ENCODE measurements at places on chromosomes 5 and 9. TPM values are rescaled to one million over a fixed set of nuclear protein-coding genes. Genes with fewer than 3 reads are reported as not detected.
A peak's percentile ranks its signal among the peaks of the same experiment; 100 is the strongest.

DNA sequence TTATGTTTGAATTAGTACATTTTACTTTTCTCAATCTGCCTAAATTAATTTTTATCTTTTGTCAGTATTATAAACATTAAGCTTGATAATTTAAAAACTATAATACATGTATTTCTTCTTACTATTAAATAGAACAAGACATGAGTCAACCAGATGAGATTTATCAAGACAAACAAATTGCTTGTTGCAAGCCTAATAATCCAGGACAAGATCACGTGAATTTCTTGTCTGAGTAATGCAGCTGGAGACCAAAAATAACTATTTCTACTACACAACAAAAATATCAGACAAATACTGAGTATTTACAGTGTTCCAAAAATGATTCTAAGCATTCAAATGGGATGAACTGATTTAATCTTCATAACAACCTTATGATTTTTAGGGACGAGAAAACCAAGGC, 339.1 kb upstream of the PRR16 start:
- no peak for DNase-seq

Gene SLC27A6
- total RNA-seq = 3.3 TPM

- peak; percentile 47 for DNase-seq
Measured at GRCh38 chr5:145680169-145680568, 155.0 kb downstream of the PRELID2 start.

- DNase-seq = no peak
Measured at GRCh38 chr9:72588336-72588735, 66.9 kb downstream of the TMC1 start.

GRCh38 chr9:104206766-104207165, 112.7 kb downstream of the SMC2 start:
- DNase-seq = no peak

DNA sequence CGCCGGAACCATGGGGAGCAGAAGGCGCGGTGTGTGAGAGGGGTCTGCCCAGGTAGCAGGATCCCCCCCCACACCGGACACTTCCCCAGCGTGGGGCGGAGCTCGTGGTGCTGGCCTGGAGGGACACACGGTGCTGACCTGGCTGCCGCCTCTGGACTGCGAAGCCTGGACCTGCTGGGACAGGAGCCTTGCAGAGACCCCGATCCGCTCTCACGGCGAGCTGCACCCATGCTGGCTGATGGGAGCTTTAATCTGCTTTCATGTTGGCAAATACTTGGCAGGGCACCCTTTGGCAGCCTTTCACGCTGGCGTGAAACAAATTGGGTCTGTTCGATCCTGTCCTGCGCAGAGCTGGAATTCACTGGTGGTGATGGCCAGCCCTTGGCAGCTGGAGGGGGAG, 7.4 kb downstream of the NKD2 start:
- no peak for DNase-seq

- DNase-seq = no peak
Measured at GRCh38 chr9:2086971-2087370, 71.8 kb downstream of the SMARCA2 start.

GRCh38 chr9:129557192-129558036, 63.5 kb downstream of the C9orf50 start:
- peak; percentile 98 for DNase-seq

Gene ENTPD2
- total RNA-seq = 5.1 TPM

GRCh38 chr9:95722141-95722540, 153.3 kb upstream of the ERCC6L2 start:
- no peak for DNase-seq

Gene SLC4A9
- not detected for total RNA-seq

- no peak for DNase-seq
Measured at GRCh38 chr9:117732494-117732893, 28.3 kb downstream of the TLR4 start.

- DNase-seq = no peak
Measured at GRCh38 chr5:155750101-155750500, 576.9 kb upstream of the SGCD start.

Gene ST8SIA4
- not detected for total RNA-seq

DNA sequence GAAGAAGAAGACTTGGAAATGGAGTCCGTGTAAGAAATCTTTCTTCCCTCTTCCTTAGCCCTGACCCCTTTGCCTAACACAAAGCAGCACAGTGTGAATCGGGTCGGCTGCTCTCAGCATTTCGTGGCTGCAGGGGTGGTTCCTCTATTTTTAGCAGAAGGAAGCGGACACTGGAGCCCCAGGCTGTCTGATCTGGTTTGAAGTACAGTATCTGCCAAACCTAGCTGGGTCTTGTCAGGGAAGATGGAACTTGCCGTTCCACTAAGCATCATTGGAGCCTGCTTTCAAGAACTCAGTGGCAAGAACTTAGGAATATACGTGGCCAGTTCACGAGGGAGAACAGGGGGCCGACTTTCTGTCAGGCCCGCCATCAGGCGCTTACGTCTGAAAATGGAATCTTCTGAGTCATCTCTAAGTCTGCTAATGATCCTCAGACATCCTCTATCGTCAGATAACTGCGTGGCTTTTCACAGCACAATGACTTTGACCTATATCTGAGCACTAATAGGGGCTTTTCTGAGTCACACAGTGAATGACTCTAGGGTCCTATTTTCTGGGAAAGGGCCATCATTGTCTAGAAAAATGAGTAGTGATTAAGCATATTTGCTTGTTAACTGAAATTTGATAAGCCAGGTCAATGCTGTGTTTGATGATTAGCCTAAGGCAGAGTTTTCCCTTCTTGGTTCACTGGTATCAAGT, 43.3 kb upstream of the NCS1 start:
- DNase-seq = no peak

Gene FOXD4L6
- 0.13 TPM for total RNA-seq

- DNase-seq = peak; percentile 78
Measured at GRCh38 chr9:100505564-100506159, 32.7 kb downstream of the TMEFF1 start.

Gene NIM1K
- total RNA-seq = 0.07 TPM

DNA sequence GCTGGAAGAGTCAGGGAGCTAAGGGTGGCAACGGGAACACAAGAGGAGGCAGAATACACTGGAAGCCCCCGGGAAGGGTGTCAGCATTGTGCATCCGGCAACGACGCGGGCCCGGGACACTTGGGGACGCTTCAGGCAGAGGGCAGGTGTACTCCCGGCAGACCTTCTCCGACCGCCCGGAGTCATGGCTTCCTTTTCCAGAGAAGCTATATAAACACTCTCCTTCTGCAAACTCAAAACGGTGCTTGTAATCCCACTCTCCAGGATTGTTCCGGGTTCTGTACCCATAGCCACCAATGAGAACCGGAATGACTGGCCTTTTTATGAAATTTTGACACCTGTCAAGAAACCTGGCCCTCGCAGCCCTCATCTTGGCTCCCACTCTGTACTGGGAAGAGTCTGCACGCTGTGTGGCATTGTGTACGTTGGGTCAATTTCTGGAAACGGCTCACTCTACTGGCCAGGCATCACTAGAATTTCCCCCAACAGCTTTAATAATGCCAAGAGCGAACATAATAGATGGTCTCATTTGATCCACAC, 462 bp upstream of the MCC start:
- DNase-seq = no peak

Gene DEPDC1B
- 49.0 TPM for total RNA-seq

DNA sequence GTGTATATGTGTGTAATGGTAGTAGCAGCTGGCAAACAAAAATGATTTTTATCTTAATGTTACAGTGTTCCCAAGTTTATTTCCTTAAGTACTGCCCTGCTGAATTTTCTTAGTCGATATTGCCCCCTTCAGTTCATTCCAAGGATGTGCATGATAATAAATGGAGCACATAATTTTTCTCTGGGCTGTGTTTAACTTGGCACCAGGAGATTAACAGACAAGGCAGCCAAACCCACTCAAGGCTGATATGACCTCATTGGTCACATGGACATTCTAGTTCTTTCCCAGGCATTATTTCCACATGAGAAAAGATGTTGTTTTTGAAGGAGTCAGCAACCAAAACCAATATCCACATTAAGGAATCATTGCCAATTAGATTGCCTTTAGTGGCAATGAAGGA, 61.8 kb downstream of the COX7C start:
- no peak for DNase-seq

- DNase-seq = no peak
Measured at GRCh38 chr9:108166519-108166918, 677.0 kb upstream of the KLF4 start.

Gene TEX48
- not detected for total RNA-seq

DNA sequence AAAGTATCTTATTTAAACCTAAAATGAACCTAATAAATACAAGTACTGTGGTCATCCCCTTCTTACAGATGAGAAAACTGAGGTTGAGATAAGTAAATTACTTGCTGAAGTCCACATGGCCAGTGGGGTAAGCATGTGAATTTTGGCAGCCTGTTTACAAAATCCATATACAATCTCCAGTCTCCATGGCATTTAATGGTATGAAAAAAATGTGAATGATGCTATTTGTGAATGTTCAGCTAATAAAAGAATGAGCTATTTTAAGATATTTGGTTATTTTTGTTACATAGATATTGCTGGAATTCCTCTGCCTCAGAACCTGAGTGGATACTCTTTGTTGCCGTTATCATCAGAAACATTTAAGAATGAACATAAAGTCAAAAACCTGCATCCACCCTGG, 19.3 kb upstream of the GPR150 start:
- no peak for DNase-seq

Gene C9orf50
- total RNA-seq = not detected

Gene NFIB
- total RNA-seq = 13.3 TPM

GRCh38 chr5:140287801-140288521, 14.9 kb downstream of the PFDN1 start:
- no peak for DNase-seq

DNA sequence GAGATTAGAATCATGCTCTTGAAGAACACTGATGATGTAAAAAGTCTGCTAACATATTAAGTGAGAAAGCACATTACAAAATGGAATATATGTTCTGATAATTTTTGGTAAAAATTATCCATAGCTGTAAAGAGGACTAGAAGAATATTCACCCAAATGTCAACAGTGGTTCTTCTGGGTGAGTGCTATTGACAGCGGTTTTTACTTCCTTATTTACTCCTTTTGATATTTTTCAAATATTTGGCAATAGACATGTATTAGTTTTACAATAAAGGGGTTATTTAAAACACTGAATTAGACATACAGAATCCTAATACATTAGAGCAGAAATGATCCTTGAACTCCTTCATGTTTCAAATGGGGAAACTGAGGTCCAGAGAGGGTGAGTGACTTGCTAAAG, 26.9 kb upstream of the MEGF9 start:
- no peak for DNase-seq

Gene LAMC3
- 21.9 TPM for total RNA-seq

Gene PCDHGA12
- total RNA-seq = 1.3 TPM

- no peak for DNase-seq
Measured at GRCh38 chr5:135476615-135477581, 24.7 kb upstream of the TIFAB start.

Gene C5orf15
- total RNA-seq = 32.7 TPM

DNA sequence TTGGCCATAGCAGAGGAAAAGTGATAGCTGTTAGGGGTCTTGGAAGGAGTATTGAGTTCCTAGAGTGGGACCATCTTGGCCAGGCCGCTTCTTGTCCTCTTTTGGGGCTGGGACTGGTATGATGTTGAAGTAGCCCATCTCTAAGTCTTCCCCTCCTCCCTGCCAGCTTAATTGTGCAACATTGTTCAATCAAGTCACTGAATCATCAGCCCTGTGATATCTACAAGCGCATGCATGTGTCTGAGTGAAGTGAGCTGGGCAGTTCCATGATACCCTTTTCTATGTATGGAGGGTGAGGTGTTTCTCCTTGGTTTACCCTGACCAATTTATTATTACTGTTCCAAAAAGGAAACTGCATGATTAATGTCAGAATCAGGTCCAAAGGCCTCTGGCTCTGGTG, 112.2 kb downstream of the C9orf152 start:
- DNase-seq = no peak

DNA sequence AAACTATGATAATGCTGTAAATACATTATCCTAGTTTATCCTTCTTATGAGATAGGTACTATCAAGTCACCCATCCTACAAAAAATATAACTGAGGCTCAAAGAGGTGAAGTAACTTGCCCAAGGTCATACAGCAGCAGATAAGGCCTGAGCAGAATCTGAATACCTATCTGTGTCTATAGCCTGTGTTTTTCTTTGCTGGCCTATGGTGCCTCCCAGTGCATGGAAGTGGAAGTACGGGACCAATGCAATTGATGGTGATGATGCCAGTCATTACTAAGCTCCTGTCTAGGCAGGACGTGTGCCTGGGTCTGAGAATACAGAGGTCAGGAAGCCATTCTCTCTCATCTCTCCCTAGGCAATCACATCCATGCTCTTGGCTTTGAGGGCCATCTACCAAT, 67.8 kb downstream of the FAT2 start:
- peak; percentile 74 for DNase-seq

Gene PHYHD1
- total RNA-seq = 22.2 TPM

Measured in H9 (cell line).